ENCODE measurements at places on chromosomes 4 and X.

DNA sequence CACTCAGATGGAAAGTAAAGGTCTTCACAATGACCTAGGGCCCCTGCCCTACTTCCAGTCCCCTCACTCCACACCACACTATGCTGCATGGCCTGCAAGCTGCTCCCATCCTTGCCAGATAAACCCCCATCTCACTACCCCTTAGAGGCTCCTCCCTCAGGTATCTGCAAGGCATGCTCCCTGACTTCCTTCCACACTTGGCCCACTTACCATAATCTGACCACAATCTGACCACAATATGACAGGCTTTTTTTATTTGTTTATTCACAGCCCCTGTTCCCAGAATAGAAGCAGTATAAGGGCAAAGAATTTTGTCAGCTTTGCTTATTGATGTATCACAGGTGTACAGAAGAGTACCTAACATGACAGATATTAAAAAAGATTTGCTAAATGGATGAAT is 124.7 kb downstream of the CAMK2D start:
- peak; percentile 69 for DNase-seq

DNA sequence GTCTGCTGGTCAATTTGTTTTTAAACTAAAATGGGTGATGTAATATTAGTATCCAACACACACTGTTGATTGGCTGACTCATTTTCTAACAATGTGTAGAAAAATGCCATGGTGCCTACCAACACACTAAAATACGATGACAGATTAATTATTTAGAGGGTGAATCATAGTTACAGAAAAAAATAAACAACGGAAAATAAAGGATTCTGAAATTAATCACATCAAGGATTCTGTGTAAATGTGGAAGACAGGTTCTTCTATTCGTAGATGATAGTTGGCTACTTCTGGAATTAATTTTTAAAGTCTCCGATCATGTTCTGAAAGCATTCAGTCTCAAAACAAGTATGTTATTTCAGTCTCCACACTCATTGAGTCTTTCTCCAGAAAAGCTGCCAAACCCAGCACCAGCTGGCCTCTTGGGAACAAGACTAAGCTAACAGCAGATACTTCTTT is 8.2 kb upstream of the IQCM start:
- peak; percentile 90 for DNase-seq

- DNase-seq, result no peak
Measured at GRCh38 chr4:151667666-151668065, 93.1 kb downstream of the GATB start.

DNA sequence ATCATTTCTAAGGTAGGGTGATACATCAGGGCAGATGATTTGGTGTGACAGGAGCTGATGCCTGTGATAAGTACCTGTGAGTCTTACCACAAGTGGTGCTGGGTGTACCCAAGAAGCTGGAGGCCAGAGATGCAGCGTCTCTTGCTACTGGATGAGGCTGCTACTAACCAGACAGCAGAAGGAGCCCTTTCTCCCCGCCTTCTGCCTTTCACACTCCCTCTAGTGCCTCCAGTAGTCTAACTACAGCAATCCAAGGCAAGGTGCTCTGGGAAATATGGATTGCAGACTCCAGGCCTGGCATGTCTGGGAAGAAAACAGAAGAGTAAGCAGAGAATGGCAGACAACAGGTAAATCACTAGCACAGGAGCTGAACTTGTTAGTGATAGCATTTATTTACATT is 470.8 kb downstream of the NKX6-1 start:
- DNase-seq, result peak; percentile 1

DNA sequence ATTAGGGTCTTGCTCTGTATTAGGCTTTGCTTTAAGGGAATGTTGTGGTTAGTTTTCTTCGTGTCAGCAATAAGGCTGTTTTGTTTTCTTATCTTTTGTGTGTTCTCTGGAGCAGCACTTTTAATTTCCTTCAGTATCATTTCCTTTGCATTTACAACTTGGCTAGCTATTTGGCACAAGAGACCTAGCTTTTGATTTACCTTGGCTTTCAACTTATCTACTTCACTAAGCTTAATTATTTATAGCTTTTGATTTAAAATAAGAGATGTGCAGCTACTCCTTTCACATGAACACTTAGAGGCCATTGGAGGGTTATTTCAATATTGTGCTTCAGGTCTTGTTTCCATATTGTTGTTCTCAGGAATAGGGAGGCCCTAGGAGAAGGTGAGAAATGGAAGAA is 68.2 kb downstream of the FAT4 start:
- DNase-seq, result no peak

DNA sequence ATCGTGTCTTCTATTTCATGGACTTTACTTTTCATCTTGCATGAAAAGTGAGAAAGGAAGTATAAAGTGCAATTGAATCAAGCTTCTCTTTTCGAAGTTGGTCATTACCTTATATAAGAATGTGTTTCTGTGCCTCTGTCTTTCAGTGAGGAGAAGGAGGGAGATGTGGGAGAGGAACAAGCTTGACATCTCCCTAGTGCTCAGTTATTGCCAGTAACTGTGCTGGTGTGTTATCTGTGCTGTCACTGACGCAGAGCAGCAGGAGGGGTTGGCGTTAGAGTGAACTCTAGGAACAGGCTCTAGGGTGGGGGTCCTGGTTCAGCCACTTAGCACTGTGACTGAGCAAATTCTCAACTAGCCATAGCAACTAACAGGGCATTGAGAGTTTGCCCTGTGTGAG is 34.0 kb upstream of the TBC1D9 start:
- DNase-seq, result no peak

DNA sequence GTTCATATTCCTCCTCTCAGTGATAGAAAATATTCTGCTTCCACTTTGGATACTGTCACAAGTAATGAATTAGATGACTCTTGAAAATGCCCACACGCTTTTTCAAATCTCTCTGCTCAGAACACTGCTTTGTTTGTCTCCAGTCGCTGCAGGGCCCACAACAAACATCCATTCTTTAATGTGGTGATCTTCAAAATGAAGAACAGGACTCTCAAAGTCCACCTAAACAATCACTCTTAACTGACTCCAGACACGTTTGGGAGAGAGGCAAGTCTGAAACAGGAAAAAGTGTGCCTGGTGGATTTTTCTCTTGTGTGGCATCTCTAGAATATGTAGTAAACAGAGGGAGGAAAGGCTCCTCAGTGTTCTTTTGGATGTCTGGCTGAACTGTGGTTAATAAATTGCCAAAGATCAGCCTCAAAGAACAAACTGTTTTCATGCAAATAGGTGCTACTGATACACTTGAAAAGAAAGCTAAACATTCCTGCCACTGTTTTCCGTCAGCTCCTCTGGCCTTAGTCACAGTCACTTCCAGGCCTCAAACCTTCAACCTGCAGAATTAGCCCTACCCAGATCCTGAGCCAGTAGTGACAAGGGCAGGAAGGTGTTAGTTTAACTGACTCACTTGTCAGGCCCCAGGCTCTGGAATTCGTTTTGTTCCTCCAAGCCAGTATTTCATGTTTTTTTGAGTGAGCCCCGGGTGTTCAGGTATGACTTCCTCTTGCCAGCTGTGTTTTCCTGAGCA is 259.6 kb upstream of the GPC4 start:
- no peak for DNase-seq

DNA sequence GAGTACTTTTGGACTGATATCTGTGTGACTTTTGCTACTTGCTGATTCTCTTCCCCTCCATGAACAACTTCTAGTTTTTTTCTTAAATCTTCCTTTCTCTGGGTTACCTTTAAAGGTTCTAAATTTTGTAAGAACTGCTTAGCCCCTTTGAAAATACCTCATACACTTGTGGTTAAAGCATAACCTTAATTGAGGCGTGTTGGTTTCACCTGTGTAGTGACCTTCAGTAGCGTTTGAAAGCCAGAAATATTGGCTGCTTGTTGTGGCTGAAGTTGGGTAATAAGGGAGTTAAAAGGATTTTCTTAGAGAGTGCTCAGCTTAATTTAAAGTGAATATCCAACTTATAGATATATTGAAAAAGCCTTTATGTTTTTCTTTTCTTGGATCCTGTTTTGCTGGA is 32.0 kb downstream of the MAGEC1 start:
- no peak for DNase-seq

- no peak for DNase-seq
Measured at GRCh38 chr4:101954975-101955678, 164.6 kb downstream of the BANK1 start.

DNA sequence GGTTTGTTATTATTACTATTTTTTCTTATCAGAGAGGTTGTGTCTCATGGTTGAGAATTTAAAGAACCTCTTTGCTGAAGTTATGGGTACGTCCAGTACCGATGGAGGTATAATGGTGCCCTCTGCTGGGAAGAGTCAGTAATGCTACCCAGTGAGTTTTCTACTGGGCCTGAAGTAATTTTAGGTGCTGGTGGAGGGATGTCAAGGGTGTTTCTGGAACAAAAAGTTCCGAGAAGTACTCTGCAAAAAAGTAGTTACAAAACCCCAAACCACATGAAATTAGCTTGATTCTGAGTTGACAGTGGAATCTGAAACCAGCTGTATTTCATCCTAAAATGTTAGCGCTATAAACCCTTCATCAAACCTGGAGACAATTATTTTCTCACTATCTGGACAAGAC is 102.5 kb upstream of the MID1 start:
- DNase-seq, result peak; percentile 58

GRCh38 chr4:159446266-159446976 is 343.5 kb downstream of the RAPGEF2 start:
- DNase-seq, result peak; percentile 86

GRCh38 chrX:29225670-29226069 is 638.4 kb downstream of the IL1RAPL1 start:
- no peak for DNase-seq

GRCh38 chrX:49812177-49812576 is 16.9 kb upstream of the PAGE4 start:
- DNase-seq, result no peak

DNA sequence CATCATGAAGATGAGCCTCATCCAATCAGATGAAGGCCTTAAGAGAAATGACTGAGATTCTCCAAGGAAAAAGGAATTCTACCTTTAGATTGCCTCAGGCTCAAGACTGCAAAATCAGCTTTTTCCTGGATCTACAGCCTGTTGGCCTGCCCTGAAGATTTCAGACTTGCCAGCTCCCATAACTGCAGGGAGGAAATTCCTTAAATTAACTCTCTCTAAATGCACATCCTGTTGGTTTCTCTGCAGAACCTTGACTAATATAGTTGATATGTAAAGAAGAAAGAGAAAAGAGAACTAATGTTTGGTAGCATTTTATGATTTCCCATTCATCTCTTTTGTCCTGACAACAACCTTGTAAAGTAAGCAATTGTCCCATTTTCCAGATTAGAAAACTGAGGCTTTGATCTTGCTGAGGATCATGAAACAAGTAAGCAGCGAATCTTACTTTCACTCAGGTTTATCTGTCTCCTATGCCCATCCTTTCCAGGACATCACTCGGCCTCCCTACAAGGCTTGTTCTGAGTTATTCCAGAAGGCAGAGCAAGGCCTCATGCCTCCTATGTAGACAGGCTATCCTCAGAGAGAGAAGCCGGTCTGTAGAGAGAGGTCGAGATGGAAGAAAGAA is 115.0 kb upstream of the LDB2 start:
- peak; percentile 90 for DNase-seq

DNA sequence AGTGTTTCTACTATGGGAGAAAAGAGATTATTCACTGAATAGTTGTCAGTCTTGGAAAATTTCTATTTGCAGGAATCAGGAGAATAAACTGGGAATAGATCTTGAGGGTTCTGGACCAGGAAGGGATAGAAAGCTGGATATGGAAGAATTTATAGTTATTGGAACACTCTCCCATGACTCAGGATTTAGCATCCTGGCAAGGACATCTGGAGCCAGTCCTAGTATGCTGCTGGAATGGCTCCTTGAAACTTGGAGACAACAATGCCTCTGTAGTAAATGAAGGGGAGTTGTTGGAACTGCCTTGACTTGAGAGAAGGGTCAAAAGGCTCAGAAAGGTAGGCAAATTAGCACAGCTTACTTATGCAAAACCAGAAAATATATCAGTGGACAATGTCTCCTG is 23.5 kb upstream of the THOC2 start:
- DNase-seq, result peak; percentile 66

DNA sequence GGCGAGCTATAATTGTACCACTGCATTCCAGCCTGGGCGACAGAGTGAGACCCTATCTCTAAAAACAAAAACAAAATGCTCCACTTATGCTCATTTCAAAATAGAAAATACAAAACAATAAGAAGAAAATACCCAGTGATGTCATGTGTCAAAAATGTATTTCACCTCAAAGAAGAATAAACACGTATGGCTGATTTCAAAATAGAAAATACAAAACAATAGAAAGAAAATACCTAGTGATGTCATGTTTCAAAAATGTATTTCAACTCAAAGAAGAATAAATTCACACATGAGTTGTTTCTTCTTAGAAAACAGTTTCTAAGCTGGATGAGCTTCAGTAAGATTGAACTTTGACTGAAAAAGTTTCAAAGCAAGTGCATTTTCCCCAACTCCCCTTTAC is 20.3 kb upstream of the PDCL2 start:
- DNase-seq, result no peak

DNA sequence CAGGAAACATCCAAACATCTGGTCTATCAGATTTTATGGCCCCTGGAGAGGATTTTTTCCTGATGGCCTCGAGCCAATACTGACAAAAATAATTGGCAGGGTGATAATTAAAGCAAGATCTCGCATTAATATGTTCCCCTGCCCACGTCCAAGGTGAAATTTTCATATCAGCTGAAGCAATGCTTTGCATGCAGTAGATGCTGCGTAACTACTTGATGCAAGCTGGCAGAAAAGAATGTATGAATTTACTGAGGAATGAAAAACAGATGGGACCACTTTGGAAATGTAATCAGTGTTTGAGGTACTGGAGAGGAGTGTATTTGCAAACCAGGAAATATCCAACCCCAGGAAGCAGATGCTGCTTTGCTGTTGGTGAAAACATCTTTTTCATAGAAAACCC is 36.8 kb upstream of the REST start:
- DNase-seq, result peak; percentile 51

- DNase-seq, result no peak
Measured at GRCh38 chrX:125205918-125206665, 113.6 kb upstream of the TEX13C start.

- no peak for DNase-seq
Measured at GRCh38 chrX:94204524-94204923, 530.5 kb downstream of the FAM133A start.

GRCh38 chr4:5387457-5387856 is 320.9 kb downstream of the EVC2 start:
- no peak for DNase-seq

DNA sequence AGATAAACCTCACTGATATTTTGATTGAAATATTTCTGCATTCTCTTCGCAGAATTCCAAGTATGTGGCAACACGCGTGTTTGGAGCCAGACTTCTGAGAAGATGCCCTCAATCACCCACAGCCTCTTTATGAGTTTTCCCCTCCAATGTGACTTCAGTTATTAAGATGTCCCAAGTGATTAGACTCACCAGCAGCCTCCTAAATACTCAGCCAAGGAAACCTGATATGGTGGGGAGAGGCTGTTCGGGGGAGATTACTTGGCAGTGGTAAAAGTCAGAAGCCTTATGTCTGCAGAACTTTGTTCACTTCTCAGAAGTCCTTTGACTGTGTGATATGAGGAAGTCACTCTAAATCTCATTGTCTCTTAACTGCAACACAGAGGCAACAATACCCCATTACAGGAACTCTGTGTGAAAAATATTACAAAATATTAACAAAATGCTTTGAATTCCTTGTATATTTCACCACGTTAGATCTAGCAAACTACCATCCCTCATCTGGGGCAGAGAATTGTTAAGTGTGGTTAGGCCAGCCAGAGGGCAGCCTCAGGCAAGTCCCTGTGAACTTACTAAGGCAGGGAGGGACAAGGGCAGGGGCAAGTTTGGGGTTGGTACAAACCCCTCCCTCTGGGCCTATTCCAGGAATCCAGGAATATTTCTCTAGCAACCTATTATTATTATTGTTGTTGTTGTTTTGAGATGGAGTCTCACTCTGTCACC is 151.4 kb upstream of the USP9X start:
- peak; percentile 86 for DNase-seq

Data from EH (cell line).